Activated T-cell treated with anti-CD3 and anti-CD28 coated beads, Interleukin-2, amount 50 U/mL, for 72 hours (primary cell): ENCODE measurements at places on chromosomes 6 and 20. TPM values are rescaled to one million over a fixed set of nuclear protein-coding genes. Genes with fewer than 3 reads are reported as not detected.
A peak's percentile ranks its signal among the peaks of the same experiment; 100 is the strongest.

OOEP gene
- 0.77 TPM for total RNA-seq

CAGE1 gene
- 0.31 TPM for total RNA-seq

SEL1L2 gene
- total RNA-seq = not detected

GHRH gene
- not detected for total RNA-seq

RSPH9 gene
- total RNA-seq = 0.12 TPM

SLC32A1 gene
- 0.12 TPM for total RNA-seq

GRCh38 chr20:32535316-32535952, 49.7 kb downstream of the NOL4L start:
- peak; percentile 41 for DNase-seq

GRCh38 chr6:2556761-2557160, 194.0 kb downstream of the MYLK4 start:
- no peak for DNase-seq

GRCh38 chr6:55953335-55953734, 77.9 kb upstream of the BMP5 start:
- DNase-seq = no peak

DNA sequence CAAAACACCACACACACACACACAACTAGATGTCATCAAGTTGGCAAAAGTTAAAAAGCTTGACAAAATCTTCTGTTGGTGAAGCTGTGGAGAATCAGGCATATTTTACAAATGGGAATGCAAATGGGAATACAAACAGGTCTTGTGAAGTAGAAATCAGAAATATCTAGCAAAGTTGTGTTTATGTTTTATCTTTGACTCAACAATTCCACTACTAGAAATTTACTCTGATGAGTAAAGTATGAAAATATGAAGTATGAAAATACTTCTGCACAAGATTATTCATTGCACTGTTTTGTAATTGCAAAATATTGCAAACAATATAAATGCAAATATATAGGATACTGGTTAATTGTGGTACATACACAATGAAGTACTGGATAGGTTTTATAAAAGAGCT, 1166.0 kb upstream of the GJE1 start:
- DNase-seq = no peak

DNA sequence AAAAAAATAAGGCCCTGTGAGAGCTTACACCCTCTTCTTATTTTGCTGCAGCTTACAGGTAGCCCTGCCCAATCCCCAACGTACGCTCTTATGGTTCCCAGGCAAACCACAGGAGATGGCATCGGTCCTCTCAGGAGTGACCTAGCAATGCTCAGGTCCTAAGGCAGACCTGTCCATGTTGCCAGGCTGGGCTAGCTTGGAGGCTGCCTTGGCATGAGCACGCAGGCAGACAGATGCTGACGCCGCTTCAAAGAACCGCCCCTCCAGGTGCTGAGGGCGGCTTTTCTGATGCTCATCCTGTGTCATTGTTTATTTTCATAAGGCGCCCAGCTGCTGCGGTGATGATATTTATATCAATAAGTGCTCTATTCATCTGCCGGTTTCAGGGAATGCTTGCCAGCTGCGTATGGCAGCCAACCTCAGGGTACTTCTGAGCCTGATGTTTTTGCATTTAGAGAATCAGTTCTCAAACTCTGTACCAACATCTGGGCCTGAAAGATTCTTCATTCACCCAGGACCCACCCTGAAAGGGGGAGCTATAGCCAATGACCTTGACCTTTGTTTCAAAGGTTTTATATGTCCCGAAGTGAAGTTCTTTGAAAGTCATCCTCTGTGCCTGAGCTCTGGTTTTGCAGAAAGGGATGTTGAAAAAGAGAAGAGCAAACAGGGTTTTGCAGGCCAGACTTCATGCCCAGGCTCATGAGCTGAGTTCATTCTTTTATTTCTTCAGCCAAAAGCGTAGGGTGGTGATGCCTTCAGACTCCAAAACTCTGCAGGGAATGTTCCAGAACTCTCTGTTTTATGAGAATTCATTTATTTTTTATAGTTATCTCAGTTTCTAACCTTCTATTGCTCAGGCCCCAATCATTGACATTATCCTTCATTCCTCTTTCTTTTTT, 475.6 kb upstream of the CHD6 start:
- DNase-seq = no peak

GRCh38 chr20:61170496-61171320, 81.4 kb upstream of the CDH4 start:
- no peak for DNase-seq

- DNase-seq = no peak
These were observed 20.0 kb downstream of the GINM1 start for GRCh38 chr6:149586149-149586548.

- no peak for DNase-seq
These were observed 31.3 kb downstream of the MOCS1 start for GRCh38 chr6:39902786-39903465.

DNA sequence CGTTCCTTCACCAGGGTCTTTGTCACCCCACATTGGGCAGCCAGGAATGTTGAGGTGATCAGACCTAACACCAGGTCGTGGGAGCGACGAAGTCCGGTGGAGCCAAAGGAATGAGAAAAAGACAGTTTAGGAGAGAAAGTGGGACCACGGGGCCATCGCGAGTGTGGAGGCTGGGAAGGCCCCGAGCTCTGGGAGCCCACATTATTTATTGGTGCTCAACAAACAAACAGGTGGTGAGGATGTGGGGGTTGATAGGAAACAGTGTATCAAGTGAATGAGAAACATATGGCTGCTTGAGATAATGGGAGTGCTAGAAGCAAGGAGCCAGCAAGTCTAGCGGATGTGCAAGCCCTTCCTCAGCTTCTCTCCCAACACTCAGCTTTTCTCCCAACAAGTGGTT, 287.1 kb upstream of the SGK1 start:
- no peak for DNase-seq

- DNase-seq = no peak
These were observed at the start of gene PSORS1C1 for GRCh38 chr6:31114541-31114878. Gene PSORS1C1 (plus strand): TSS chr6:31114800. CDS start chr6:31129633, 14,833 bp downstream.

- no peak for DNase-seq
These were observed 7.2 kb upstream of the KIF25 start for GRCh38 chr6:167990016-167990945.

GRCh38 chr6:107179004-107179403, 63.7 kb upstream of the BEND3 start:
- no peak for DNase-seq

DNA sequence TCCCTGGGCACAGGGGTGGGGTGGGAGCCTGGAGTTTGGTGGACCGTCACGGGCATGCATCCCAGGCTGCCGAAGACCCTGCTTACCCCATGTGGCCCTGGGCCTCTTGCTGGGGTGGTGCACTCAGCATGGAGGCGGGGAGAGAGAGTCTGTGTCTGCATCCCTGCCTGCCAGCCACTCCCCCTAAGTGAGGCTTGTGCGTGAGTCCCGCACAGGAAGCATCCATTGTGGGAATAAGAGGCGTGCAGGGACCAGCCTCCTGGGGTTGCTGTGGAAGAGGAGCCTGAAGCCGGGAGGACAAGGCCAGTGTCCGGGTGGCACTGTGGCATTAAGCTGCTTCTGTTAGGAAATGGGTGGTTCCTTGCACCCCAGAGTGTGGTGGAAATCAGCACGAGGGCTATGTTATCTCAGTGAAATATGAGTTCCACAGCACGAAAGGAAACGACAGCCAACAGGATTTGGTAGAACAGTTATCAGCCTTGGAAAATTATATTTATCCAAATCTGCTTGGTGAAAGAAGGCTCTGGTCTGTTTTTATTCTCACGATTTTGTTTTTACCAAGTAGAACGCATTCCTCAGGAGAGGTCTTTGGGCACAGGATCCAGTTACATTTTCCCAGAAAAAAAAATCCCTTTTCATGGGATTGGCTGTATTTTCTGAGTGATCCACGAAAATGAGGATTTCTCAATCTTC, 35.7 kb downstream of the CDH4 start:
- DNase-seq = no peak

- no peak for DNase-seq
These were observed 51.3 kb downstream of the MDN1 start for GRCh38 chr6:89768324-89768723.

GRCh38 chr20:23116311-23117089, 30.4 kb upstream of the CD93 start:
- DNase-seq = no peak
